ENCODE measurements at places on chromosomes 2 and 18. TPM values are rescaled to one million over a fixed set of nuclear protein-coding genes. Genes with fewer than 3 reads are reported as not detected.
A peak's percentile ranks its signal among the peaks of the same experiment; 100 is the strongest.

- no peak overlapping the region for H3K27ac ChIP-seq
- H3K4me3 ChIP-seq, result no peak overlapping the region
- H3K27me3 ChIP-seq, result peaks cover 7% of the 10 kb centered on the region
- no peaks in the 10 kb centered on the region for H3K36me3 ChIP-seq
Observed at GRCh38 chr2:230944123-230944653, 19.1 kb upstream of the GPR55 start.

DNA sequence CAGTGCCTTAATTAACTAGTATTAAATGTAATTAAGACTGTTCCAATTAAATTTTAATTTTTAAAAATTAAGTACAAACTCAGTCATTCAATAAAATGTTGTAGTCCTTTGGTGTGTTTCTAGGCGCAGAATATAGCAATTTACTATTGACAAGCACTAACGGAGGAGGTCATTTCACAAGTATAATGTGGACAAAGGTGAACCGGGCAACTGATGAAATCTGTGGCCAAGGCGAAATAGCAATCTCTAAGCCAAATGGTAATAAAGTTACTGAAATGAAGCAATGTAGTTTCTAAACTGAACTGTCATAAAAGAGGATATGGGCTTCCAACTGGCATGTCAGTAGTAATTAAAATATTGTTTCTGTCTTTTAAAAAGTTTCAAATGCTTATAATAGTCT is 27.5 kb downstream of the FIGN start:
- H3K36me3 ChIP-seq, result peaks cover 4% of the 10 kb centered on the region
- H3K4me1 ChIP-seq, result peaks cover 15% of the 10 kb centered on the region
- no peak overlapping the region for H3K4me3 ChIP-seq
- no peak for DNase-seq
- no peak overlapping the region for H3K27ac ChIP-seq

DNA sequence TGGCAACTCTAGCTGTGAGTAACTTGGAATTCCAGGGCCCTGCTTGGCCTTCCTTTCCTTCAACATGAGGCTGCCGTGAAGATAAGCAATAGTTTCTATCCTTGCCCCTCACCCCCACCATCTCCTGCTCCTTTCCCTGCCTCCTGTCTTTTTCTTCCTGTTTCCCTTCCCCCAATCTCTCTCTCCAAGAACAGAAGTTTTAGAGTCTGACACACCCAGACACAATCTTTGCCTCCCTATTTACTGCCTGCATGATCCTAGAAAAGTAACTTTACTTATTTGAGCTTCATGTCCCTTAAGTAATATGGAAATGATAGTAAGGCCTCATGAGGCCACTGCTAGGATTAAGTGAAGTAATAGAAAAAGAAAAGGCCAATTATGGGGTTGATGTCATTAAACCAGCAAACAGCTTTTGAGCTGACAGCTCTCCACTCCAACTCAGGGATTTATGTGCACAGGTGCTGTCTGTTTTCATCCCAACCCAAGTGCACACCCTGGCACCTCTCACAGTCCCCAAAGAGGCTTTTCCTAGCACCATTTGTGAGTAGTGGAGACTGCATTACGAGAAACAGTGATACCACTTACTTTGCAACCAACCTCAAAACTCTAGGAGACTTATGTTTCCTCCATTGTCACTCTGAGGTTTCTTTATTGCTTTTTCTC is 123.7 kb upstream of the SIX3 start:
- H3K4me1 ChIP-seq, result peaks cover 6% of the 10 kb centered on the region
- H3K27ac ChIP-seq, result no peak overlapping the region
- no peaks in the 10 kb centered on the region for H3K36me3 ChIP-seq
- no peak for DNase-seq
- peaks cover 48% of the 10 kb centered on the region for H3K27me3 ChIP-seq
- no peak overlapping the region for H3K4me3 ChIP-seq

DNA sequence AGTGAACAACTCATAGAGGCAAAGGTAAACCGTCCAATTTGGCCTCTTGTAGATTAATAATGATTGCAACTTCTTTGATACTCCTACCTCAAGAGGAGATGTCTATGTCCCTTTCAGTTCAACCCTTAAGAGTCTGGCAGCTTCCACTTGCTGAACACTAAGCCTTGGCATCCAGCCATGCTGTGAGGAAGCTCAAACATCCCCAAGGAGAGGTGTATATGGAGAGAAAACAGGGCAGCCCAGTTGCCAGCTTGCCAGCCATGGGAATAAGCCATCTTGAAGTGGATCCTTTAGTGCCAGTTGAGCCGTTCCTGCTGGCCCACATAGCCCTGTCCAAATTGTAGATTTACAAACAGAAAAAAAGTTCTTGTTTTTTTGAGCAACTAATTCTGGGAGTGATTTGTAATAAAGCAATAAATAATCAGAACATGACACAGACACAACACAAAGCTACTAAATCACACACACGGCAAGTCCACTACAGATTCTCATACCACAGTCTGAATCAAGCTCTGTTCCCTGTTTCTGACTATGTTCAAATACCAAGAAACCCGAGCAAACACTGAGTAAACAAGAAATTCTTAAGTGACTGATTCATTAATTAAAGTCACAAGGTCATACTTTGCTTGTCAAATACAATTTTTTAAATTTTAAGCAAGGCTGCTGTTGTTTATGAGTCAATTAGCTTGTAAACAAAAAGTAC is 96.1 kb downstream of the PID1 start:
- no peak for DNase-seq
- no peaks in the 10 kb centered on the region for H3K27me3 ChIP-seq
- no peaks in the 10 kb centered on the region for H3K36me3 ChIP-seq
- no peak overlapping the region for H3K27ac ChIP-seq

DNA sequence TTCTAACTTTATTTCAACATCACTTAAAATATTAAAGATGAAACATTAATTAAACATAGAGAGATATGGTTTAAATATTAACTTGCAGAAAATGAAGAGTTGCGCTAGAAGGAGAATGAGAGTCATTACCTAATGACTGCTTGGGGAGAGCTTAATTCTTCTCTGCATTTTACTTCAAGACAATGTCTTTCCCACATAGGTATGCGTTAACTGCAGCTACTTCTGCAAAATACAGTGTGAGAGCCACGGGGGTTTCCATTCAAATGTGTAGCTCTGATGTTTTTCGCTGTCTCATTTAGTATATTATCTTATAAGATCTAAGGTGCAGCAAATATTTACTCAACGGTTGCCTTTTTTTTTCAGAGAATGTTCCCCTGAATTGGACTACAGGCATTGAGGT is 126.7 kb downstream of the TMX3 start:
- no peak overlapping the region for H3K4me3 ChIP-seq
- H3K36me3 ChIP-seq, result no peaks in the 10 kb centered on the region
- H3K27ac ChIP-seq, result no peak overlapping the region
- DNase-seq, result no peak

DNA sequence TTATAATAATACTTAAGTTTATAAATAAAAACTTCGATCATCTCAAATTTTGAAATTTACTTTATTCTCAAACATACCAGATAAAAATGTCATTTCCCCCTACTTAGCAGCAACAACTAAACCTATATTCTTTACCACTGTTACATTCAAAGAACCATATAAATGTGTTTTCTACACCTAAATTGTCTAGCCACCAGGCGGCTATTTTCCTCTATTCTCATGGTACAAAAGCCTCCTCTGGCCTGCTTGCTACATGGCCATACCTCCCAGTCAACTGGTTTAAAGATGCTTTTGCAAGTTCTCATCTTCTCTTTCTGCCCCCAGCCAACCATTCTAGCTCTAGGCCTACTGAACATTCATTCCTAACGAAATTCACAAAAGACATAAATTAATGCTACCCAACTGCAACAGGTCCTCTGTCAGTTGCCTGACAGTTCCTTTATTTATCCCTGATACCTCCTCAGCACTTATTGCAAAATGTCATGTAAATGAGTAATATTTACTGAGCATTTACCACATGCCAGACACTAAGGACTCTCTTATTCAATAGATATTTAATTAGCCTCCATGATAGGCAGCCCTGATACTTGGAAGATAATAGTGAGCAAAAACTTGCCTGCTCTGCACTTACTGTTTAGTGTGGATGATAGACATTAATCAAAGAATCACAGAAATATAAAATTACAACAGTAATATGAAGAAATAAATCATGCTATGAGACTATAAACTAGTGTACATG is 5.0 kb downstream of the C1D start:
- peaks cover 6% of the 10 kb centered on the region for H3K36me3 ChIP-seq
- peaks cover under 1% of the 10 kb centered on the region for H3K27me3 ChIP-seq
- peaks cover 25% of the 10 kb centered on the region for H3K4me1 ChIP-seq
- no peak overlapping the region for H3K4me3 ChIP-seq
- no peak for DNase-seq

GRCh38 chr2:133557614-133558013 is 10.6 kb downstream of the NCKAP5 start:
- H3K27me3 ChIP-seq, result peaks cover 4% of the 10 kb centered on the region
- H3K4me1 ChIP-seq, result peaks cover 5% of the 10 kb centered on the region
- no peak for DNase-seq
- H3K27ac ChIP-seq, result no peak overlapping the region
- no peaks in the 10 kb centered on the region for H3K36me3 ChIP-seq

GRCh38 chr2:196275646-196276352 is 104.4 kb upstream of the STK17B start:
- peaks cover 27% of the 10 kb centered on the region for H3K4me1 ChIP-seq
- H3K27me3 ChIP-seq, result no peaks in the 10 kb centered on the region
- DNase-seq, result no peak
- peaks cover 15% of the 10 kb centered on the region for H3K36me3 ChIP-seq
- H3K4me3 ChIP-seq, result no peak overlapping the region

DNA sequence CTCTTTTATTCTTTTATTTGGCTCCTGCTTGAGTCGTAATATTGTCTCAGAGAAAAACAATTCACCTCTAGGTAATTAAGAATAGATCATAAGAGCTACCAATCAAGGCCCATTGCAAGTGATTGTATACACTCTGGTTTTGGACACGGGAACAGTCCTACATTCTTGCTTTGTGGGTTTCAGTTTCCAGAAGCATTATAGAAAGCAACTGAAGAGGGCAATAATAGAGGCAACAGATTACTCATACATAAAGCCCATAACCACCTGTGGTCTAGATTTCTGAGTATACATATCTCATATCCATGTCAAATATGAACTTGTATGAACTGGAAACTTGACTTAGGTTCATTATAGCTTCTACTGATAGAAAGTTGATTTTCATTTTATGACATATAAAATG is 65.4 kb downstream of the DIS3L2 start:
- H3K4me3 ChIP-seq, result no peak overlapping the region
- H3K36me3 ChIP-seq, result peaks cover 31% of the 10 kb centered on the region
- no peak for DNase-seq
- H3K27me3 ChIP-seq, result no peaks in the 10 kb centered on the region
- no peak overlapping the region for H3K27ac ChIP-seq

DNA sequence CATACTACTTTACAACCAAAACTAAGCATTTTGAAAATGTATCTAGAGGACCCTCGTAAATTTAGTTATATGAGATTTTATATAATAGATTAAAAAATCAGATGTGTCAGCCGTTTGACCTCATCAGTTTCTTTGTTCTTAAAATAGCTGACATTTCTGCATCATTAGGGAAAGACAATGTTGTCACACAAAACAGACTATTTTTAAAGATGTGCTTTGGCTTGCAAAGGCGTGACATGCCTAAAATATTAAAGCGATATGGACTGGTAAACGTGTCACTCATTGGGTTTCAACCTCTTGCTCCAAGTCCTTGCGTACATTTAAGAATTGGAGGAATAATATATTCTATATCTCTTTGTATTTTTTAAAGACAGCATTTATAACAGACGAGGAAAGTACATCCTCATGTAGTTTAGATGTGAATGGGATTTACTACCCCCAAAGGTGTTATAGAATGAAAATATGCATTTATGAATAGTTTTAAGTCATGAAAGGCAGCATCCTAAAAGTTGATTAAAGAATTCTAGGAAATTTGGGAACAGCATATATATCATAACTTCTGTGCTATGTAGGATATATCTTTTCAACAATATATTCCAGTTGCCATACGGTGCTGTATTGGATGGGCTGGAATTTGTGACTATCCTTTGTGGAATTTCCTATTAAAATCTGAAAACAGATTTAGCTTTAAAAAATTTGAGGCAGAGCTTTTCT is 3.8 kb downstream of the MYL12A start:
- DNase-seq, result no peak
- peaks cover 31% of the 10 kb centered on the region for H3K36me3 ChIP-seq
- H3K4me3 ChIP-seq, result no peak overlapping the region
- H3K4me1 ChIP-seq, result peaks cover 22% of the 10 kb centered on the region
- H3K27ac ChIP-seq, result no peak overlapping the region
- H3K27me3 ChIP-seq, result no peaks in the 10 kb centered on the region

GRCh38 chr18:3452750-3453539 is 3.0 kb downstream of the TGIF1 start:
- no peak for DNase-seq
- H3K4me1 ChIP-seq, result peaks cover 43% of the 10 kb centered on the region
- H3K27me3 ChIP-seq, result peaks cover 10% of the 10 kb centered on the region
- H3K4me3 ChIP-seq, result peak overlapping the region; percentile 98

DNA sequence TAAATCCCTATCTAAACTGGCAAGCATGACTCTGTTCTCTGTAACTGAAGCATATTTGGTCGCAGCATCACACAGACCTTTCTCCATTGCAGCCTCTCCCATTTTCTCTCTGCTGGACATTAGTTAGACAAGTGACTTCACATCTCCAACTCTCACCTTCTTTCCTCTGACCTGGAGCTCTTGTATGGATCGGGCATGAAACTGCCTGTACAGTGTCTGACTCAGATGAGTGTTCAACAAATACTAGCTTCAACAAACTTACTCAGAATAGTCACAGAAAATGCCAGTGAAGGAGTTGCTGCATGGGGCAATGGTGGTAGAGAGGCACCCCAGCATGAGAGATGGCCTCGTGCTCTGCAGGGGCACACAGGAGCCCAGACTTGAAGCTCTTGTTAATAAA is 104.7 kb upstream of the COPS8 start:
- no peak for DNase-seq
- no peak overlapping the region for H3K27ac ChIP-seq
- peaks cover 10% of the 10 kb centered on the region for H3K27me3 ChIP-seq
- no peaks in the 10 kb centered on the region for H3K36me3 ChIP-seq

DNA sequence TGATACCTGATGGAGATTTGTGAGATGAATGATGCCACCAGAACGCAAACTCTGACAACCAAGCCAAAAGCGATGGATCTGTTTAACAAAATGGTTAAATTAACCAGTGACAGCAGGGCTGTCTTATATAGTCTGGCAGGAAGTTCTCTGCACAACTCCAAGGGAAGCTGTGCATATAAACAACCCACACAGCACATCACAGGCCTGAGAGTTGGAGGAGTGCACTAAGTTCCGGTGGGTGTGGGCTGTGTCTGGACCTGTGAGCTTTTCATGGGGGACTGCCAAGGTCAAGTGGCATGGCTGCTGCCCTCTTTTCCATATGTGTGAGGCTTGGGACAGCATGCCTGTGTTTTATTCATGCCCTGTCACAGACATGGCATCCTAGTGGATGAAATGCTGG is 414.6 kb upstream of the TRIB2 start:
- peaks cover 26% of the 10 kb centered on the region for H3K4me1 ChIP-seq
- no peak overlapping the region for H3K27ac ChIP-seq
- H3K36me3 ChIP-seq, result no peaks in the 10 kb centered on the region
- H3K27me3 ChIP-seq, result no peaks in the 10 kb centered on the region

GRCh38 chr2:236658974-236659757 is 89.5 kb downstream of the ACKR3 start:
- H3K4me3 ChIP-seq, result no peak overlapping the region
- H3K4me1 ChIP-seq, result peaks cover 30% of the 10 kb centered on the region

ORC2 gene
- 35.6 TPM for total RNA-seq

CAPN13 gene
- 3.3 TPM for total RNA-seq

ZDBF2 gene
- total RNA-seq, result 28.3 TPM

COL4A3 gene
- total RNA-seq, result 0.19 TPM

VSNL1 gene
- 4.1 TPM for total RNA-seq

CAVIN2 gene
- 2.9 TPM for total RNA-seq

All from type B pancreatic cell (in vitro differentiated cells).